ENCODE measurements at places on chromosomes 5 and 9.
A peak's percentile ranks its signal among the peaks of the same experiment; 100 is the strongest.

DNA sequence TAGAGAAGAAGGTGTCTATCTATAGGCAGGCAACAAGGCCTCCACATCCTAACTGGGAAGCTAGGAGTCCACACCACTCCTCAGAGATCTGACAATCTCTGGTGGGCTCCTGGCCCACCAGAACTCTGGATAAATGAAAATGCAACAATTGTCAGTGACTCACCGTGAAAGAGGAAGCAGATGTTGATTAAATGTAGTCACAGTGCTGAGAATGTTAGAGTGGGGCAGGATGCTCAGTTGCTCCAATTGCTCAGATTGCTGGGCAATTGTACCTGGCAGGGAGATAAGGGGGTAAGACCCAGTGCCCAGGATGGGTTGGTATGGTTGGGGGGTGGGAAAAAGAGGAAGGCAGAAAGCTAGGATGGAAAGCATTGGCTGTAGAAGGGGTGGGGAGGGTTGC is 4.3 kb downstream of the CCL19 start:
- no peak overlapping the region for H3K4me3 ChIP-seq
- no peaks in the 10 kb centered on the region for H3K27me3 ChIP-seq
- DNase-seq = no peak
- H3K36me3 ChIP-seq = no peaks in the 10 kb centered on the region
- no peaks in the 10 kb centered on the region for H3K4me1 ChIP-seq

DNA sequence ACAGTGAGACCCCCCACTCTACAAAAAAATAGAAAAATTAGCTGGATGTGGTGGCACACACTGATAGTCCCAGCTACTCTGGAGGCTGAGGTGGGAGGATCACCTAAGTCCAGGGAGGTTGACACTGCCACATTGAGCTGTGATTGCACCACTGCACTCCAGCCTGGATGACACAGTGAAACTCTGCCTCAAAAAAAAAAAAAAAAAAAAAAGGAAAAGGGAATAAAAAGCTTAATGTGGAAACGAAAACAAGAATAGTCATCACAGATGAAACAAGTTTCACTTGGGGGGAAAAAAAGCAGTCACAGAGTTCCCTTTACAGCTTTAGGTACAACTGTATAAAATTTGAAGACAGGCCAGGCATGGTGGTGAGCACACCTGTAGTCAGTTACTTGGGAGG is 84.2 kb downstream of the FNBP1 start:
- H3K4me1 ChIP-seq = peaks cover 5% of the 10 kb centered on the region
- no peak overlapping the region for H3K4me3 ChIP-seq
- no peaks in the 10 kb centered on the region for H3K27me3 ChIP-seq

DNA sequence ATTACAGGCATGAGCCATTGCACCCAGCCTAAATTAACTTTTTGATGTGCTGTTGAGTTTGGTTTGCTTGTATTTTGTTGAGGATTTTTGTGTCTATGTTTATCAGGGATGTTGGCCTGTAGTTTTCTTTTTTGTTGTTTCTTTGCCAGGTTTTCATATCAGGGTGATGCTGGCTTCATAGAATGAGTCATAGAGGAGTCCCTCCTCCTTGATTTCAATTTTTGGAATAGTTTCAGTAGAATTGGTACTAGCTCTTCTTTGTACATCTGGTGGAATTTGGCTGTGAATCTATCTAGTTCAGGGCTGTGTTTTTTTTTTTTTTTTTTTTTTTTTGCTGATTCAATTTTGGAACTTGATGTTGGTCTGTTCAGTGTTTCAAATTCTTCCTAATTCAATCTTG is 1164.3 kb upstream of the DMAC1 start:
- DNase-seq = no peak
- no peaks in the 10 kb centered on the region for H3K27me3 ChIP-seq
- no peaks in the 10 kb centered on the region for H3K4me1 ChIP-seq
- no peak overlapping the region for H3K4me3 ChIP-seq
- no peak overlapping the region for H3K27ac ChIP-seq

- no peak overlapping the region for H3K27ac ChIP-seq
- peaks cover 9% of the 10 kb centered on the region for H3K4me1 ChIP-seq
- no peak overlapping the region for H3K4me3 ChIP-seq
- no peak for DNase-seq
These were observed 241.1 kb downstream of the GADD45G start for GRCh38 chr9:89845862-89846261.

DNA sequence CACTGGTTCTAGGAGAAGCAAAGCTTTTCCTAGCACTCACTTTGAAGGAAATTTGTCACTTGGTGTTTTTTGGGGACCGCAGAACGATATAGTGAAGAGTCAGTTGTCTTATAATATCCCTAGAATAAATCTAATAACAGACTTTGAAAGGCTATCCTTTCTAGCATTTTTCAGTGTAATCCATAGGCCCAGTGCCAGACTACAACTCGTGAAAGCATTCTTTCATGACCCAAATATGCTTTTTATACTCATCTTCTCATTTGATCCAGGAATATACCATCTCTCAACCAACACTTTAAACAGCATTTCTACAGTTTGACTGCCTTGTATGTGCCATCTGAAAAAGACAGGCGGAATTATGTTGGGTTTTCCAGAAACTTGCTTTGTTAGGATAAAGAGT is 104.0 kb downstream of the ERCC6L2 start:
- H3K27me3 ChIP-seq = no peaks in the 10 kb centered on the region
- H3K27ac ChIP-seq = no peak overlapping the region
- H3K4me3 ChIP-seq = no peak overlapping the region
- DNase-seq = no peak
- H3K36me3 ChIP-seq = no peaks in the 10 kb centered on the region

GRCh38 chr5:55308254-55308836 is 556 bp downstream of the MTREX start:
- H3K4me3 ChIP-seq = peak overlapping the region; percentile 83
- H3K4me1 ChIP-seq = peaks cover 24% of the 10 kb centered on the region
- H3K36me3 ChIP-seq = no peaks in the 10 kb centered on the region
- DNase-seq = no peak
- peak overlapping the region; percentile 88 for H3K27ac ChIP-seq

- H3K27me3 ChIP-seq = no peaks in the 10 kb centered on the region
- no peak overlapping the region for H3K4me3 ChIP-seq
- DNase-seq = no peak
- no peaks in the 10 kb centered on the region for H3K36me3 ChIP-seq
- no peak overlapping the region for H3K27ac ChIP-seq
These were observed 228.9 kb upstream of the SNX2 start for GRCh38 chr5:122545986-122546385.

- DNase-seq = no peak
- H3K4me1 ChIP-seq = no peaks in the 10 kb centered on the region
- H3K27me3 ChIP-seq = no peaks in the 10 kb centered on the region
- no peak overlapping the region for H3K4me3 ChIP-seq
- H3K36me3 ChIP-seq = peaks cover 77% of the 10 kb centered on the region
These were observed 48.9 kb downstream of the SLC12A7 start for GRCh38 chr5:1062761-1063568.

GRCh38 chr9:131349881-131350563 is 43.9 kb upstream of the PRRC2B start:
- H3K27ac ChIP-seq = no peak overlapping the region
- DNase-seq = peak; percentile 34
- no peaks in the 10 kb centered on the region for H3K36me3 ChIP-seq
- peak overlapping the region; percentile 50 for H3K4me3 ChIP-seq
- H3K4me1 ChIP-seq = peaks cover 4% of the 10 kb centered on the region

DNA sequence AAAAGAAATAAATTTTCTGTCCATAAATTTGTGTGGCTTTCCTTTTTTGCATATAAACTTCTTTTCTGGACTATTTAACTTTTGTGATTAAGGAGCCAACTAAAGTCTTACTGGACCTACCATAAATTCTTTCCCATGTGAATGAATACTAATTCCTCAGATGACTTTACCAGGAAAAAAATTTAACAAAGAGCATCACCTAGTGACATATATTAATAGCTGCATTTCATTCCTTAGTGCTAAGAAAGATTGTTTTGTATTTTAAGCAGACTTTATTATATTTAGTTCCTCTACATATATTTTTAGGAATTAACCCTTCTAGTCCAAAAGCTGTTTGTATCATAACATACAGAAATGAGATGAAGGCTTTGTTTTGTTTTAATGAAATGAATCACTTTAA is 64.4 kb downstream of the C9orf85 start:
- no peaks in the 10 kb centered on the region for H3K36me3 ChIP-seq
- no peak for DNase-seq
- H3K4me3 ChIP-seq = no peak overlapping the region
- H3K27ac ChIP-seq = no peak overlapping the region
- no peaks in the 10 kb centered on the region for H3K27me3 ChIP-seq

- DNase-seq = no peak
- no peaks in the 10 kb centered on the region for H3K4me1 ChIP-seq
- H3K36me3 ChIP-seq = no peaks in the 10 kb centered on the region
- H3K27me3 ChIP-seq = no peaks in the 10 kb centered on the region
These were observed 52.8 kb upstream of the PRSS3 start for GRCh38 chr9:33742519-33742918.

DNA sequence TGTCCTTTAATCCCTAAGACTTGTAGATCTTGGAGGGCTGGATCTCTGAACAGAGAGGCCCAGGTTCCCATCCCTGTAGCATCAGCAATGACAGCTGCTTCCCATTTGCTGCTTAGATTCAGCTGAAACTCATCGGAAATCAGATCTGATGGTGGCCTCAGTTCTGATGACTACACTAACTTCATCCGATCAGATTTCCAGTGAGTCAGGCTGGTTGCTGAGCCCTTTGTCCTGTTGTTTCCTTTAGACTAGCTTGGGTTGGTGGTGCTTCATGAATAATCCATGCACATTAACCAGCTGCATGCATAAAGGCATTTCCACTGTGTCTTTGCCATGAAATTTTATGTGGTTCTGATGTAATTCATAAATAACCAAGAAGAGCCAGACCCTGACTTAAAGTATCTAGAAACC is 195.2 kb upstream of the TUT7 start:
- DNase-seq = no peak
- H3K27me3 ChIP-seq = no peaks in the 10 kb centered on the region
- H3K4me3 ChIP-seq = no peak overlapping the region
- no peaks in the 10 kb centered on the region for H3K36me3 ChIP-seq
- H3K4me1 ChIP-seq = peaks cover 6% of the 10 kb centered on the region

DNA sequence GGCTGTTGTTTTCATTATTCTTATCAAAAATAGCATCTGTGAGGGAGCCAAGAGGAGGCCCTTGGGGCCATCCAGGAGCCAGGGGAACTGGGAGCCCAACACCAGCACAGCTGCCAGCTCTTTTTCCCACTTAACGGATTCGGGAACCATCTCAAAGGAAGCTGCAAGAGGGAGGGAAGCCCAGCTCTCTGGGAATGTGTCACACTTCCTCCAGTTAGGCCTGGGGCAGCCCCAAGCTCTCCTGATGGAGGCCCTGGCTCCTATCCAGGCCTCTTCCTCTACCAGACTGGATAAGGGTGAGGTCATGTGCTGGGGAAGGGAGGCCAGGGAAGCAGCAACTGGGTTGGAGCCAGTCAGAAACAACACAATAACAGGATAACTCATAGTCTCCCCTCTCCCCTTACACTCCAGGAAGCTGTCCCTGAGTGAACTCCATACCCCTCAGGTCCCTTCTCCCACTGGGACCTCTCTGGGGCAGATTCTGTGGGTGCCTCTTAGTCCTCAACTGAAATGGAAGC is 12.7 kb downstream of the CSF2 start:
- no peaks in the 10 kb centered on the region for H3K36me3 ChIP-seq
- peak; percentile 5 for DNase-seq
- H3K4me3 ChIP-seq = no peak overlapping the region
- no peak overlapping the region for H3K27ac ChIP-seq
- no peaks in the 10 kb centered on the region for H3K27me3 ChIP-seq

DNA sequence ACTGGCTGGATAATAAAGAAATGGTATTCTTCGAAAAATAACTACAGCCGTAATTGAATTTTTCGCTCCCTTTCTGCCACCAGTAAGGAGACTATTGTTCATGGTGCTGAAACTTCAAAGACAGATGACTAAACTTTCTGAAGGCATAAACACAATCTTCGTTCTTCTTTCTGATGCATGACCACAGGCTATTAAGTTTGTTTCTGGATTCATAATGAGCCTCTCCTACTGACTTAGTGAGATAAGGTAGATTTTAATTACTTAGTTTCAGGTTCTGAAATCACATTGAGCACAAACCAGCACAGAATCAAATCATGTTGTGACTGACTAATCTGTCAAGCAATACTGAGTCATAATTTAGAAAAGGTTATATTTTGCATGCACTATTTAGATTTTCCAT is 441.8 kb upstream of the CCNG1 start:
- H3K4me1 ChIP-seq = no peaks in the 10 kb centered on the region
- no peaks in the 10 kb centered on the region for H3K27me3 ChIP-seq
- no peaks in the 10 kb centered on the region for H3K36me3 ChIP-seq
- DNase-seq = no peak
- no peak overlapping the region for H3K27ac ChIP-seq
- no peak overlapping the region for H3K4me3 ChIP-seq

DNA sequence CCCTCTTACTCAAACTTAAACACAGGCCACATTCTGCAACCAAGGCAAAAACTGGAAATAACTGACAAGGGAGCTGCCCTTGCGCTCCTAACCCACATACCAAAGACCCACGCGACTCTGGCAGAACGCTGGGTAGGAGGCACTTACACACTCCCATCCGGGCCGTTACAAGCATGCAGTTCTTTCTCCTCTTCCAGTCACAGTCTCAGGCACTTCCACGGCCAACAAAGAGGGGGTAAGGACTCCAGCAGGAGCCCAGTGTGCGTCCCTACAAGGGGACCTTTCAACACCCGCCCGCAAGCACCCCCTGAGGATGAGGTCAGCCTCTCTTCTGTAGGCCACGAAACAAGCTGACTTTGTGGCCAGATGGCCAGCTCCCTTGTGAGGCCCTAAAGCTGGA is 57.4 kb downstream of the SERINC5 start:
- H3K4me3 ChIP-seq = no peak overlapping the region
- peaks cover 5% of the 10 kb centered on the region for H3K36me3 ChIP-seq
- H3K27ac ChIP-seq = no peak overlapping the region
- H3K4me1 ChIP-seq = peaks cover 3% of the 10 kb centered on the region
- no peak for DNase-seq
- H3K27me3 ChIP-seq = no peaks in the 10 kb centered on the region

DNA sequence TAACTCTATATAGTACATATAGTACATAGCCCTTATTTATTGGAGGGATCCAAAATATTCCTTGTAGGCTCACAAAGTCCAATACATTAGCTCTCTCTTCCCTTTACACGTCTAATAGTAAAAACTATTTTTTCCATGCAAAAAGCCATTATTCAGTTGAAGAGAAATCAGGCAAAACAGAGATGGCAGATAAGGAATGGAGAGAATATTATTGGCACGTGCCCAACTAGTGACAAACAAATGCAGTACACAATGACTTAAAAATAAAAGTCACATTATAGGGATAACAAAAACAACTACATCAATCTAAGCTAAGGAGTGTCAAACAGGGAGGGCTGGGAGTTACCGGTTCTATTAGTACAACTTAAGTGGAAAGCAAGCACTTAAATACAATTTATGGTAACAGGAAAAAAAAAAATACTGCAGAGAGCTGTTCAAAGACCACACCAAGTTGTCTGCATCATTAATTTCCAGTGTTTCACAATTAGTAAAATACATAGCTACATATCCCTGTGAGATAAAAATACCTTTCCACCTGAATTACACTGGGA is 4.1 kb upstream of the SCAI start:
- no peak for DNase-seq
- H3K36me3 ChIP-seq = peaks cover 25% of the 10 kb centered on the region
- H3K27ac ChIP-seq = no peak overlapping the region
- H3K4me1 ChIP-seq = peaks cover 25% of the 10 kb centered on the region
- H3K27me3 ChIP-seq = no peaks in the 10 kb centered on the region

Data from esophagus squamous epithelium (tissue), 5 donors.